ENCODE measurements at places on chromosomes 2 and 18. TPM values are rescaled to one million over a fixed set of nuclear protein-coding genes. Genes with fewer than 3 reads are reported as not detected.
A peak's percentile ranks its signal among the peaks of the same experiment; 100 is the strongest.

DNA sequence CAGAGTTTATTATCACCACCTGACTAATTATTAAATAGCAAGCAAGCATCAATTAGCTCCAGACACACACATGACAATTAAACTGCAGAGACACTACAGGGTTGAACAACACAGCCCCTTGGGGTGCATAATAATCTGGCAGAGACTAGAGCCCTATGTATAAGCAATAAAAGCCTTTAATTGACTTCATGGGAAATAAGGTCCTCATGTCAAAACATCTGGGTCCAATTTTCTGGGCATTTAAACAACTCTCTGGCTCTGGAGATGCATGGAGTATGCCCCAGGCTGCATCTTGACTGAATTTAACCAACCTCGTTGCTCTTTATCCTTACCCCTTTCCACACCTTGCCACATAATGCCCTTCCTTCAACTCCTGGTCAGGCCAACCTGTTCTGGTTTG, 270.7 kb upstream of the THUMPD2 start:
- peak; percentile 67 for DNase-seq

Gene WIPF1
- 35.3 TPM for total RNA-seq

DNA sequence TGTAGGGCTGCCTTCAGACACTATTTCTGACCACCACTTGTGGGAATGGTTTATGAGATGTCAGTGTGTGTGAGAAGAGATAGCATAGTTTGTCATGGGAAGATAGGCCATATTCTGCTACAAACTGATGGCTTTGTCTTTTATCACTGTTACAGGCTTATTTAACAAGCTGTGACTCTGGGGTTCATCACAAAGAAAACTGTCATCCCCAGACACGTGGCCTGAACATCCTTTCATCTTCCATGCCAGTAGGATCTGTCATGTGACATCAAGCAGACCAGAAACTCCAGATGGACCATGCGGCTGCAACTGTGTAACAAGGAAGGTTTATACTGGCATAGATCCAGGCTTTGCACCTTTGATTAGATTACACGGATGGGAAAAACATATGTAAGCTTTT, 128.6 kb upstream of the KCNH7 start:
- DNase-seq, result no peak

DNA sequence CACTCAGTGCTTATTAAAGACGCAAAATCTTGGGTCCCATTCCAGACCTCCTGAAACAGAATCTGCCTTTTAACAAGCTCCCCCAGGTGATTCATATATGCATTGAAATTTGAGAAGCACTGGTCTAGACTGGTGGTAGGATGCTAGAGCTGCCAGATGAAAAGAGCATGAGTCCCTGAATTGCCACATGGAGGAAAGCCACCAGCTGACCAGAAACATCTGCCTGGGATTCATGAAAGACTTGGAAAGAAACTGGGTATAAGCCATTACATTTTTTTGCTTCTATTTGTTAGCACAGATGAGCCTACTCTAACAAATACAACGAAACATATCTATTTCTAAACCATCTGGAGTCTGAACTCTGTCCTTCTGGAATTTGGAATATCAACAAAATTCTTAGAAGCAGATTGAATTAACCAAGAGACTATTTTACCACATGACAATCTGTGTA, 228.9 kb downstream of the RBM43 start:
- peak; percentile 70 for DNase-seq

Gene IL1RL2
- total RNA-seq, result 0.39 TPM

GRCh38 chr2:144354953-144355352, 165.0 kb downstream of the ZEB2 start:
- DNase-seq, result peak; percentile 81

DNA sequence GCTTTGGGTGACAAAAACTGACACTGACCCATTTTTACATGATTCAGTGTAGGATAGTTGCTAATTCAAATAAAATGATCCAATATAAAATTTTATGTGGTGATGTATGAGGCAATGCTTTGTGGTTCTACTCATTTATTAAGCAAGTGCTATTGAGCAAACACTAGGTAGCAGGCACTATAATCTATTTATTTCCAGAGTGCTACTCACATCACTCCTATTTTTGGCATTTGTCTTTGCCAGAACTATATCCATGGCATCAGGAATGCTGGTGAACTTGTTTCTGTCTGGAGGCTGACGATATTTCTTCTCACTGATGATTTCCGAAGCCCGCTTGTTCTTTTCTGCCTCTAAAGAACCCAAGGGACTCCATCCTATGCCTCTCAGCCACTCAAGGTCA, 84.3 kb downstream of the NEB start:
- no peak for DNase-seq

Gene RNF152
- total RNA-seq, result 7.0 TPM

- DNase-seq, result no peak
Observed at GRCh38 chr2:232632229-232632903, 1.0 kb upstream of the EFHD1 start.

DNA sequence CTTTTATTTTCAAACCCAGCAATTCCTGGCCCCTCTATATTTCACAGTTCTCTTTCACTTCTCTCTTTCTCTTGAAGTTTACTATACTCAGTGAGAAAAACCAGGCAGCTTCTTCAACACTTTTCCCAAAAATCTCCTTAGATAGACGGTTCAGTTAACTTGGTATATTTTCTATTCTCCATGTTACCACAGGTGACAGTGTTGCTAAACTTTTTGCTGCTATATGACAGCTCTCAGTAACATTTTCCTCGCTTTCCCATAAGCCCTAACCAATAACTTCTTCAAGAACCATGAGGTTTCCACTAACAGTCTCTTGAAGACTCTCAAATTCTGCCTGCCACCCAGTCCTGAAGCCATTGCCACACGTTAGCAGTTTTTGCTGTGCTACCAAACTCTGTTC, 45.8 kb downstream of the CYBRD1 start:
- peak; percentile 40 for DNase-seq

Gene PRSS56
- not detected for total RNA-seq

- peak; percentile 82 for DNase-seq
Observed at GRCh38 chr18:77207540-77207939, 42.1 kb upstream of the GALR1 start.

Gene SERPINB2
- total RNA-seq, result 20.5 TPM

Gene NCKAP5
- 0.49 TPM for total RNA-seq

DNA sequence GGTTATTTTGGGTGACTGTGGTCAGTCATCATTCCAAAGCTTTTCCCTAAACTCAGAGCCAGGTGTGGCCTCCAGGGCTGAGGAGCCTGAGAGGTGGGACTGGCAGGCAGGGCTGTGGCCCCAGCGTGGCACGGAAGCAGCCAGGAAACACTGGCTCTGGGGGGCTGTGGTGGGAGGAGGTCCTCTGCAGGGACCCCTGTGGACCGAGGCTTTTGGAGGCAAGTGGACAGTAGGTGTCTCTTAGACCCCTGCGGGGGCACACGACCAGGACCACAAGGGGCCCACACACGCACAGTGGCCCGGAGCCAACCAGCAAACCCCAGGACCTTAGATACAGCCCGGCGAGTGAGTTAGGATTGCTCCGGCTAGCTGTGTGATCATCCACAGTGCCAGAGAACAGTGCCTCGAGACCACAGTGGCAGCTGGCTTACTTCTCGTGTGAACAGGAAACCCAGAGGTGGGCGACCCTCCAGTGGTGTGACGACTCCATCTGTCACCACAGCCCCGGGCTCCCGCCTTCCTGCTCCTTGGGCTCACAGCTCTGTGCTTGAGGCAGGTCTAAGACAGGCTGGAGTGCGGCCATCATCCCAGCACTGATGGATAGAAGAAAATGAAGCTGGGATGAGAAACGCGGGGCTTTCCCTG, 1.6 kb upstream of the RTP5 start:
- DNase-seq, result no peak

GRCh38 chr2:217756375-217757107, 246.3 kb downstream of the TNS1 start:
- DNase-seq, result peak; percentile 52

GRCh38 chr2:96521219-96521618, 15.3 kb upstream of the ARID5A start:
- DNase-seq, result no peak

DNA sequence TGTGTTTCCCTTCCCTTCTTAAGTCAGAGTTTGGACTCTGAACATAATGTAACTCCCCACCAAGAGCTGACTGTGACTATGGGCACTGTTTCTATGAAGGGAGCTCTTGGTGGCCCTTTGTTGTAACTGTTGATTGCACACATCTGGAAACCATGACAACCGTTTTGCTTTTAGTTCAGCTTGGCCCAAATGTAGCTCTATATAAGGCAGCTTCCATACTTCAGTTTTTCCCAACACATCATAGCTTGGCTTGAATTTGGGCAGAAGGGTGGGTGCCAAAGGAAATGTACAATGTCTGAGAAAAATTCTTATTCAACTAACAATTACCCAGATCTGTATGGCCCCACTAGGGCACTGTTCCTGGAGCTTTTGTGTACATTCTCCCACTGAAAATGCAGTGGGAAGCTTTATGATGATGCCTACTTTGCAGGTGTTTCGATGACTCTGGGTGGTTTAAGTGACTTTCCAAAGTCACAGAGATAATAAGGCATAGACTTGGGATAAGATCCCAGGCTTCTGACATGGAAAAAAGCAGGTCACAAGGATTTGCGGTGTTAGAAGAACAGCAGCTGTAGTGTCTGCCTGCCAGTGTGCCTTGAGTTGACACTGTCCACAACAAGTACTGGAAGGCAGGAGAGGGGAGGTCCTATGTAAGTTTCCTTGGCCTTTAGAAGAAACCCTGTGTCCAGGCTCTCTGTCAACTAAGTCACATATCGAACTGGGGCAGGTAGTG, 2.4 kb upstream of the CETN1 start:
- peak; percentile 16 for DNase-seq

DNA sequence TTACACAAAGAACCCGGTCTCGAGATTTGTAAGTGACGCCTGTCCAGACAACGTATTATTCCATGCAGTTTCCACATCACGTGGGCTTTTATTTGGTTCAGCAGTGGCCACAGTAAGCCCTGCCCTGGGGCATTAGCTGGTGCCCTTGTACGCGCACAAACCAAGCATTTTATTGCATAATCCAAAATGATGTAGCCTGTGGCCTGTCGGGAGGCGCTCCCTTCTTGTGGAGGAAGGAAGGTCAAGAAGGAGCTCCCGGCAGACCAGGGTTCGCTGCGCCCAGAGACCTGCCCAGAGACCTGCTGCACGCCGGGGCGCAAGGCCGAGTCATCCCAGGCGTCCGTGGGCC, 179.6 kb upstream of the ALKAL2 start:
- DNase-seq, result peak; percentile 7

Gene EFEMP1
- 3.7 TPM for total RNA-seq

Gene CCDC148
- 1.4 TPM for total RNA-seq

All from RPMI7951 (cell line).